ENCODE measurements at places on chromosomes 16 and 17.

DNA sequence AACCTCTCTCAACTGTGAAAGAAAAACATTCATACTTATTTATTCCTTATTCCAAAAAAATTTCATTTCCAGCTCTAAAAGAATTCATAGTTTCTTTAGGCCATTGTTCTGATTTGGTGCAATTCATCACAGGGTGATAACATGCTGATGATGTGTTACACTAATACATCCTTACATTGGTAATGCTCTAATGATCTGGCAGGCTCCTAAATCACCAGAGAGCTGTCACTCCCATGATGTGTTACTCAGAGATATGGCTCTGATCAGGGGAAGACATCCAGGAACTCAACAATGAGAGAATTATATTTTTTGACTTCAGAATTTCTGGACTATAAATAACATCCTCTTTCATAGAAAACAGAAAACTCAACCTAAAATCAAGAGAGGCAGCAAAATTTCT is 209.3 kb downstream of the CHD9NB start:
- DNase-seq = no peak

GRCh38 chr16:83951544-83951943 is 1.5 kb upstream of the OSGIN1 start:
- DNase-seq = no peak

DNA sequence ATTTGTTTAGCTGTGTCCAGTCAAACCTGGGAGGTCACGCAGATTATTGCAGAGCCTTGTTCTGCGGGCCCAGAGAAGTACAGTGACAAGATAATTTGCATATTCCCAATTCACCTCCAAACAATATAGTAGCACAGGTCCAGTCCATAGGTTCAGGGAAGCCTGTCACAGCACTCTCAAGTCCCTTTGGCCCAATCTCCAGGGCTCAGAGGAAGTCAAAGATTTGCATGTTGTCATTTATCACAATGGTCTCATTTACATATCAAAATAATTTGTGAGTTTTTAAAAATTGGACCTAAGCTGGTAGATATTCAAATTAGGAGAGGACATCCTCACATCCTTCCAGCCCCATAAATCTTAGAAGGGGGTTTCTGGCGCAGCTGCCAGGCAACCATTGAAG is 11.9 kb downstream of the ZBTB4 start:
- DNase-seq = no peak

GRCh38 chr16:73000020-73000906 is 47.7 kb downstream of the ZFHX3 start:
- DNase-seq = peak; percentile 16

- no peak for DNase-seq
Measured at GRCh38 chr16:58815181-58815888, 81.2 kb upstream of the GOT2 start.

DNA sequence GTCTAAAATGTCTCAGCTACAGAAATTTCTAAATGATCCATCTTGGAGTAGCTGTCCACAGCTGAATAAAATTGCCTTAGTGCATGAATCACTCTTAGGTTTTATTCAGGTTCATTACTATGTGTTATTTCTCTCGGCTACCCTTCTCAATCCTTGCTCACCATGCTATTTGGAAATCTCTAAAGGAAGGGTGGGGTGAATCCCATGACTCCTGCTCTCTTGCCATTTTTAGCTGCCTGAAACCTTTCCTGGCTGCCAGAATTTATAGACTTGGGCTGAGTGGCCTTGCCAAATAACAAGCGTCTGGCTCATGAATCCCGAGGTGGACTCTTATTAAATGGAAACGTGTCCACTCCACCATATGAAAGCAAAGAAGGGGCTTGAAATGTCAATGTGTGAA is 936.1 kb upstream of the SOX9 start:
- no peak for DNase-seq

DNA sequence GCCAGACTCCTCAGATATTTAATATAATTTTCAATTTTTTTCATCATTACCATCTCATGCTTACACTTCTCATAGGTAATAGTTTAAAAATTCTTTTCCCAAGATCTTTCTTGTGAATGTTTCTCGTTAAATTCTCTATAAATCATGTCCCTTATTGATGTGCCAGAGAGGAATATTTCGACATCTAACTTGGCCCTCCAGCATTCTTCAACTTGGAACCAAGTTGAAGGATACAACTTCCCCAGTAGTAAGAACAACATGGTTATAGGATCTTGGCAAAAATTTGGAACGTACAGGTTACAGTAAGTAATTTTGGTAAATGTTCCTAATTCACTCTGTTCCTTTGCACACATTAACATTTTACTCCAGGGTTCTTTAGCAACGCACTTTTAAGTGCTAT is 731.8 kb downstream of the CDH11 start:
- DNase-seq = no peak

GRCh38 chr17:80738987-80739730 is 194.5 kb downstream of the RPTOR start:
- peak; percentile 8 for DNase-seq

- DNase-seq = no peak
Measured at GRCh38 chr17:12815642-12816141, 26.4 kb downstream of the ARHGAP44 start.

GRCh38 chr16:4372001-4372577 is 441 bp downstream of the VASN start:
- DNase-seq = no peak

- DNase-seq = no peak
Measured at GRCh38 chr17:66538776-66539175, 236.4 kb downstream of the PRKCA start.

DNA sequence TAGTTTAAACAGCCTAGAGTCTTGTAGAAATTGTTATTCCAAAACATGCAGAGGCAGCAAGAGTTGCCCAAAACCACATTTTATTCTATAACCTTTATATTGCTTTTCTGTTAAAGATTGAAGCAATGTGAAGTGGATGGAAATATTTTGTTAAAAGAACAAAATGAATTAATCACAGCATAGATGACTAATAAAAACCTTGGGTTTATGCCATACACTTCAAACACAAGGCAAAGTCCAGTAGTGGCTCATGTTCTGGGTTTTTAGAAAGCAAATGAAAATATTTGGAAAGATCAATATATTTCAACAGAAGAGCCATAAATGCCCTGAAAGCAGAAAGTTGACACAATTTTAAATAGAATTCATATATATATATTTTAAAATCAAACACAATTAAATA is 36.7 kb upstream of the ULK2 start:
- no peak for DNase-seq

- no peak for DNase-seq
Measured at GRCh38 chr17:16342979-16343378, 10.3 kb downstream of the CENPV start.

GRCh38 chr17:20123209-20123608 is 114.0 kb downstream of the SPECC1 start:
- DNase-seq = no peak

DNA sequence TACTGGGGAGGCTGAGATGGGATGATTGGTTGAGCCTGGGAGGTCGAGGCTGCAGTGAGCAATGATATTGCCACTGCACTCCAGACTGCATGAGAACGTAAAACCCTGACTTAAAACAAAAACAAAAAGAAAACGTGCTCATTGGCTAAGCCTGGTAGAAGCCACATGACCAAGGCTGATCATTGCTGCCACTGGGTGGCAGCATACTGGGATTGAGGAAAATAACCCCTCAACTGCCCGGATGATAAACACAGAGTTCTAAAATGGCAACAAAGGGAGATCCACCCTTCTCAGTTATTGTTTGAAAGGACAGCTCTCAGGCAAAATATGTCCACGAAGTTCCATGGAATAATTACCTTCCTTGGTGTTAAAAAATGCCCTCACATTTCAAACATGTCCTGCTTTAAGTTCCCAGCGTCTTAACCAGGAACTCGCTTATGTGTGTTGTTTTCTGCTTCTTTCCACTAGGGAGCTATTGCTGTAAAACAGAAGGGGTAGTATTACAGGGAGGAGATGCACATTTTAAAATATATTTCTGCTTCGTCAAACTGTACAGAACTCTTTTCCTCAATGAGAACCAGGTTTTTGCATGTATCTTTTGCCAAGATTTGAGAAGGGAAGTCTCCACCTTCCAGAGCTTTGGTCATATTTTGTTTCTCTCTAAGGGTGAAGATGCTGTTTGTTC is 675.3 kb downstream of the MAF start:
- DNase-seq = no peak

- DNase-seq = no peak
Measured at GRCh38 chr16:64679976-64680690, 441.7 kb downstream of the CDH11 start.

- no peak for DNase-seq
Measured at GRCh38 chr16:84239909-84240308, at the start of gene KCNG4. TSS of gene KCNG4 (minus strand) at chr16:84240012. CDS start at chr16:84237485, 2,527 bp downstream.

- no peak for DNase-seq
Measured at GRCh38 chr16:80909720-80910119, 97.0 kb downstream of the CMC2 start.

DNA sequence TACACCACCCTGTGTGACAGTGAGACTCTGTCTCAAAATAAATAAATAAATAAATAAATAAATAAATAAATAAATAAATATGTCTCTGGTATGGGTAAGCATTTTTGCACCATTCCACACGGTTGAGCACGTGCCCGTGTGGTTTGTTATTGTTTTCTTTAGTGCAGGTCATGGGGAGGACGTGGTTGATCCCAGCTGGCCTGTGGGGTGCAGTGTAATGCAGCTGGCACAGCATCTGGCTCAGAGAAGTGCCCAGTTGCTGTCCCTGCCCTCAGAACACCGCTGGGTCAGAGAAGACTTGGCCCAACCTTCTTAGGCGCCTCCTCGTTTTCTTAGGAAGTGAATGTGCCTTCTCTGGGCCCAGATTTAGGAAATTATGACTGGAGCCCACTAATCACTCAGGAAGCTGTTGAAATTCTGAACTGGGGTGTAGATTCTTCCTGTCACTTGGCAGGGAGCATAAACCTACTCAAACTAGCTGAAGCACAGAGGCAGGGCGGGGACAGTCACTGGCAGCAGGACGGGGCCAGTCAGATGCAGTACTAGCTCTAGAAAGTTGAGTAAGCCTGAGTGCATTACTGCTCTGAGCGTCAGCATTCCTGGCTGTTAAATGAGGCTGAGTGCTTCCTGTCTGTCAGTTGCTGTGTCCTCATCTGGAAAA is 85.9 kb downstream of the SNX29 start:
- DNase-seq = no peak

DNA sequence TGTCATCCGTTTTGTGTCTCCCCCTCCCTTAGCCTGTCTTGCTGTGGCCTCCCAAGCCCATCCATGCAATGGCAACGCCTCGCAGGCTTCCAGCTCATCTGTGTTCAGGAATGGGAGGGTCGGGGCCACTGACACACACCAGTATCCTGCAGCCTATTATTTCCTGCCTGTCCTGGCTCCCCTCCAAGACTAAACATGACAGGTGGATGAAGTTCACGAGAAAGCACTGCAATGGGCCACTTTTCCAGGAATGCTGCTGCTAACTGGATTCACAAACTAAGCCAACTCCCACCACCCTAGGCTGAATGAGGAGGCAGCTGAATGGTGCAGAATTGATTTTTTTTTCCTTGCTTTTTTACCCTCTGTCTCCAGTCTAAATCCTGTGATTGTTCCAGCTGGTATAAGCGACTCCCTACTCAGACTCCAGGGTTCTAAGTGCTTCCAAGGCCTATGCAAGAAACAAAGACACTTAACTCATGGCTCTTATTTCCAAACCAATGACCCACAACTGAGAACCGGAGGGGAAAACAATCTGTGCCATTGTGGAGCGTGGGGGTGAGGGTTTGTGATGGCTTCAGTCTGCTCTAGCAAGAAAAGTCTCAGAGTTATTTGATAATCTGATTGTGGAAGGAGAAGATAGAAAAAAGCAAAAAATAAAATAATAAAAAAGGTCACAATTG is 23.3 kb downstream of the TMEM100 start:
- peak; percentile 84 for DNase-seq

DNA sequence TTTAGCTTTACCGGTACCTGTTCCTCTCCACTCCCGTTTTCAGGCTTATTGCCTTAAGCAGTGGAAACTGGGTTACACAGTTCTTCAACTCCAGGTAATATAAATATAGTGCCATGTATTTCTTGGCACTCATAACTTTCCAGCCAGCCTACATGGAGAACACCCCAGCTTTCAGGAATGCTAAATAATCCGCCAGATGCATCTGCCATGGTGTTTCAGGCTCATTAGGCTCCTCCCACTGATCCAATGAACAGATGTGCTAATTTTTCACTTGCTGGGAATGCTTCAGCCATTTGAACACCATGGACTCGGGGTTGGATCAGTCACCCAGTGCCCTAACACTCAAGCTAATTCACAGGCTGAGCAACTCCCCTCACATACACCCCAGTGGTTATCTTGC is 4.6 kb downstream of the ANKFN1 start:
- no peak for DNase-seq

DNA sequence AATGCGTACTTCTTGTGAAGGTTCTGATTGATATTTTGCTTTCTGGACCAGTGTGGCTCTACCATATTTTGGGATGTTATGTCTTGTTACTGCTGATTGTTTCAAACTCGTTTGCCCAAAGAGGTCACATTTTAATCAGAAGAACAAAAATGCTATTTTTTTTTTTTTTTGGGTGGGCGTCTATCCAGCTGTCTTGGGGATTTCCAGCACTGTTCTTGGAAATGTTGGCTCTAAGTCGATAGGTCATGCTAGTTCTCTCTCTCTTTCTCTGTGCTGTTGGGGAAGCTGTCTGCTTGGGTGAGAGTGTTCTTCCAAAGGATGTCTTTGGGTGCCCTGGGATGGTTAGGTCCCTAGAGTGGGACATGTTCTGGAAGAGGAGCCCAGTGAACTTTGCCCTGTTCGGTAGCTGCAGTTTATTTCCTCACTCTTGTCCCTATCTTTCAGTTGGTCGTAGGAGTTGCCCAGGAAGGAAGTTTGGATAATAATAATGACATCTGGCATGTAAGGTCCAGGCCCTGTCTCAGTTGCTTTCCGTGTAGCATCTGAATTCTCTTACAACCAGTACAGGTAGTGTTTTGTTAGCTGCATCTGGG is 2.9 kb downstream of the IRF8 start:
- DNase-seq = no peak

DNA sequence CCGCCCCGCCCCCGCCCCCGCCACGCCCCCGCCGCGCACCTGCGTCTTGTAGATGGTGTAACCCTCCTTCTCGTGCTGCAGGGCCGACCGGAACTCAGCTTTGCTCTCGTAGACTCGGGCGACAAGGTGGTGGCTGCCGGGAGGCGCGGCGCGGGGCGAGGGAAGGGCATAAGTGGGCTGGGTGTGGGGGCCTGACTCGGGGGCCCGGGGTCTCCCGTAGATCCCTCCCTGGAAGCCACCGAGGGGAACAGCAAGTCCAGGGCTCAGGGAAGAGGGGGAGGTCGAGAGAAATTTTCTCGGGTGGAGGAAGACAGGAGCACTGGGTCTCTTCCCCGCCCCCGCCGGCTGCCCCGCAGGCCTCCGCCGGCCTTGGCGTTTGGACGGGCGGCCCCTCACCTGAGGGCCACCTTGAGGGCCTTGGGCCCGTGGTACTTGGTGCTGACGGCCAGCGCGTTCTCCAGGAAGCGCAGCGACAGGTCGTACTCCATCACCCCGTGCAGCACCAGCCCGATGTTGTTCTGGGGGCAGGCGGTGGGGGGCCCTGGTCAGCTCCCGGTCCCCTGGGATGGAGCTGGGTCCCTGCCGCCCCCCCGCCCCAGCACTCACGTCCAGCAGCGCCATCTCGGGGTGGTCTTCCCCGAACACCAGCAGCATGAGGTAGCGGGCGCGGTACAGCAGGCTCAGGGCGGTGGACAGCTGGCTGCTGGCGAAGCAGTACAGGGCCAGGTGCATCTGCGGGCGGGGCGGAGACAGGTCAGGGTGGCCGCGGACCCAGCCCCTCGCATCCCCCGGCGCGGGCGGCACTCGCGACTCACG is 19.4 kb downstream of the CLUH start:
- no peak for DNase-seq

GRCh38 chr17:28763804-28764266 is 20.0 kb downstream of the TRAF4 start:
- peak; percentile 75 for DNase-seq

- no peak for DNase-seq
Measured at GRCh38 chr16:20056436-20056835, 17.3 kb downstream of the GPR139 start.

GRCh38 chr17:6910987-6911603 is 79.6 kb upstream of the TEKT1 start:
- peak; percentile 41 for DNase-seq

All from DMS79 treated with DMSO at 0.1 percent for 48 hours (cell line).